ENCODE measurements at places on chromosomes 4 and X. TPM values are rescaled to one million over a fixed set of nuclear protein-coding genes. Genes with fewer than 3 reads are reported as not detected.

TGIF2LX gene
- not detected for total RNA-seq

- no peak for DNase-seq
Measured at GRCh38 chr4:48255959-48256342, 13.7 kb downstream of the TEC start.

GRCh38 chrX:53926030-53926429, 118.2 kb downstream of the PHF8 start:
- DNase-seq: no peak

- no peak for DNase-seq
Measured at GRCh38 chr4:36064117-36064516, 180.2 kb downstream of the ARAP2 start.

GRCh38 chr4:175369087-175369486, 443.0 kb downstream of the GPM6A start:
- DNase-seq: no peak

KCNIP4 gene
- not detected for total RNA-seq

DSPP gene
- not detected for total RNA-seq

COQ2 gene
- total RNA-seq: 24.3 TPM

SNCA gene
- 0.42 TPM for total RNA-seq

DNA sequence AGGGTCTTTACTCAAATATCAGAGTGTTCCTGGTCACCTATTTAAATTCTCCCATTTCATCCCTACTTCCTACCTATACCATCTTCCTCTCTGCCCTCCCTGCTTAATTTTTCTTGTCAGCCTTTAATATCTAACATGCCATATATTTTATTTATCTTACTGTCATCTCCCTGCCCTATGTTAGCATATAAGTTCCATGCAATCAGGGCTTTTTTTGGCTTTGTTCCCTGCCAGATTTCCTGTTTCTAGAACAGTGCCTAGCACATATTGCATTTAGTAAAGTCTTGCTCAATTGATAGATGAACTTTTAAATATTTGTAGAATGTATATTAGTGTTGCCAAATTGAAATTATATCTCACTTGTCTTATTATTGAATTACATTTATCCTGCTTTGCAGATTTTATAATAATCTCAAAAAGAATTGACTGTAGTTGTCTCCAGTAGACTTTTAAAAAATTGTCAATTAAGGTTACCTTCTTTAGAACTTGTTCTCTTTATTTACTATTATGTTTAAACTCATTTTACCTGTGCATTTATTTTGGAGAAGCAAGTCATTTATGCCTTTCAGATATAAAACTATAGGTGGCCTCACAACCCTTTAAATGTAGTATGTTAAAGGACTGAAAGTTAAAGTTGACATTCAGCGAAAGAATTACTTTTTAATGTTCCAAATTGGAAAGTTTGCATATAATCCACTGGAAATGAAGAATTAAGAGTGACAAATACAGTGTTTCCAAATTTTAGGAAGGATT, 108.2 kb upstream of the BMPR1B start:
- DNase-seq: no peak

NXT2 gene
- 11.3 TPM for total RNA-seq

PRMT9 gene
- total RNA-seq: 6.9 TPM

SLC10A7 gene
- 13.0 TPM for total RNA-seq

CSAG3 gene
- not detected for total RNA-seq

MCF2 gene
- 0.22 TPM for total RNA-seq

DNA sequence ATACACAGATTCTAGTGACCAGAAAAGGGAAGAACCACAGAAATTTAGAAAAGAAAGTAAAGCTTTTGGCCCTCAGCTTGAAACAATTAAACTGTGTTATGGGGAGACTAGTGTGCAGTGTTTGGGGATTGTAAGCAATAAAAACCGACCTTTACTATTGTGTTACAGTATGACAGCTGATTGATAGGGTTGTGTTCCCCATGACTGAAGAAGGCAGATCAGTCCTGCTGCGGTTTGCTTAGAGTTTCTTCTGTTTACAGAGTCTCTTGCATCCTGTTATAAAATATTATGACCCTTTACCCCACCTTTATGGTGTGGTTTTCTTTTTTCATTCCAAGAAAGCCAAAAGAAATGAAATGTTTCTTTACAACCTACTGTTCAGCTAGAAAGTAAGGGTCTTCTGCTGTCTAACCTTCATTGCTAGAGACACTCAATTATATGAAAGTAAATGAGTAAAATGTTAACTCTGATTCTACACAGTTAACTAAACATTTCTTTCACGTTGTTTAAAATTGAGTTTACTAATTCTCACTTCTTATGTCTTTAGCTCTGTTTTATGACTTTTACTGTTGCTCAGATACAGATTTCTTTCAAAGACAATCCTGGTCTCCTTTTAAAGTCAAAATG, 18.1 kb downstream of the CHIC1 start:
- DNase-seq: no peak

DNA sequence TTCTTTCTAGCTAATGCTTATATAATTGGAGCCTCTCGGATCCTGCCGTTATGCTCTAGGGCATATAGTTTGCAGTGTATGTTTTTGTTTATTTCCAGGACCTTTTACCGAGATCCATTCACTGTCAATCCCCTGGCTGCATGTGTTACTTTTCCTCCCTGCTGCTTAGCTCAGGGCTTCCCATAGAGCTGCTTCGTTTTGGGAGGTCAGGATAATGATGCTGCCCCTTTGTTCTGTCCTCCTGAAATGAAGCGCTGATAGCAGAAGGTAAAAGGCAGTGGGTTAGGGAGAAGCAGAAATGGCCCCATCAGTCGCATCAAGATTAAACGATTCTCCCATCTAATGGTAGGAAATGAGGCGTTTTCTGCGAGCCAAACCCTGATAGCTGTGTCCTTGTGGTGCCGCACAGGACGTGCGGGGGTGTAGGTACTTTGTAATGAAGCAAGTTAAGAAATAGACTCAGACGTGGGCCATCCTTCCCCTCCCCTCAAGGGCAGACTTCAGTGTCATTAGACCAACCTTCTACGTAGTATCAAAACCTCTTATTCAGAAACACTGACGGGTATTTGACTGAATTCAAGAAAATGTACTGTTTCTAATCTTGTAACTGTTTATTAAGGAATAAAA, 37.3 kb downstream of the AFF2 start:
- no peak for DNase-seq

- no peak for DNase-seq
Measured at GRCh38 chr4:6520051-6520636, 47.7 kb upstream of the PPP2R2C start.
